ENCODE measurements at places on chromosomes 12 and 14.

DNA sequence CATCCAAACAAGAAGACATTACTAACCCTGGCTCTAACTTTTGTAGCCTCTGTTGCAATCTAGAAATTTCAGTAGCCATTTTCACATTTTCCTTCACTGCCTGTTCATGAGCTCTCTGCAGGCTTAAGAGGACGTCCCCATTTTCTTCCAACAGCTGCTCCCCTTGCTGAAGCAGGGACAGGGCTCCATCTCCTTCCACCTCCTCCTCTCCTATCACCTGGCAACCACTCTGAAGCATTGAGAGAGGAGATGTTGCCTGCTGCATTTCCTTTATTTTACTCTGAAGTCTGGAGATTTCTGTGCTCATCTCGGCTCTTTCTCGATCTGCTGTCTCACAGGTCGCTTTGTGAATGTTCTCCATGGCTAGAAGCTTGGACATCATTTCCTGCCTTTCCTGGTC lies 73.3 kb downstream of the NIN start:
- no peak for DNase-seq

DNA sequence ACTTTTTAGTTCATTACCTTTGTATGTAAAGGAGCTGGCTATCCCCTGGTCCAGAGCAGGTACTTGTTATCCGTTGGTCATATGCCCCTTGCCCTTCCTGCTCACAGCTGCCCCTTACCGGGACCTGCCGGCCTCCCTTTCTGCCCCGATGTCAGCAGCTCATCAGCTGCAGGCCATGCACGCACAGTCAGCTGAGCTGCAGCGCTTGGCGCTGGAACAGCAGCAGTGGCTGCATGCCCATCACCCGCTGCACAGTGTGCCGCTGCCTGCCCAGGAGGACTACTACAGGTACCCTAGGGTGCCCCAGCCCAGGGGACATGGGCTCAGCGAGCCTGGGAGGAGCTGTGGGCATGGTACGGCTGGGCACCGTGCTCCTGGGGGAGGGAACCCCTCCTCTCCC lies 2.3 kb upstream of the RNU7-1 start:
- no peak for DNase-seq

DNA sequence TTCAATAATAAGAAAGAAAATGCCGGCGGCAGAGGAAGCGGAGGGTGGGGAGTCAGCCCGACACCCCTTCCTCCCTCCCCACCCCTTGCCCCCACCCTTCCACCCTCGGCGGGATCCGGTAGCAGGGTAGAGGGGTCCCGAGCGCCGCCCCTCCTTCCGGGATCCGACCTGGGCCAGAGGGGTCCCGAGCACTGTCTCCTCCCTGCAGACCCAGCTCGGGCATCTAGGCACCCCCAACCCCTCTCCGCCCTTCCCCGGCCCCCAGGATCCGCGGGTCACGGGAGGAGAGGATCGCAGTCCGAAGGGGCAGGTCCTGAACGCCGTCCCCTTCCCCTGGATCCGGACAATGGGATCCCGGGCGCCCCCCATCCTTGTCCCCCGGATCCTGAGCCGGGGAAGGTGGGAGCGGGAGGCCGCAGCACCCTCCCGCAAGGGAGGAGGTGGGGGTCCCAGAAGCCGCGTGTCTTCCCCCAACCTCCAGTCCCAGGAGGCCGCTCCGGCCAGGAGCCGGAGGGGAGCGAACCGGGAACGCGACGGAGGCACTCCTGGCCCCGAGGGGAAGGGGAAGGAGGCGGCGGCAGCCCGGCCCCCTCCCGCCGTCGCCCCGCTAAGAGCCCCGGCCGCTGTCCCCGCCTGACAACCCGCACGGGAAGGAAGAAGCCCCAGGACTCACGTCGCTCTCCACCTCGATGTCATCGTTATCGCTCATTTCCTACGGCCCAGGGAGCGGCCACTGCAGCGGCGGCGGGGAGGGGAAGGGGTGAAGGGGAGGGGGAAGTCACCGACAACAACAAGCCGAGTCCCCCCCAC lies 481 bp downstream of the MAX start:
- no peak for DNase-seq

DNA sequence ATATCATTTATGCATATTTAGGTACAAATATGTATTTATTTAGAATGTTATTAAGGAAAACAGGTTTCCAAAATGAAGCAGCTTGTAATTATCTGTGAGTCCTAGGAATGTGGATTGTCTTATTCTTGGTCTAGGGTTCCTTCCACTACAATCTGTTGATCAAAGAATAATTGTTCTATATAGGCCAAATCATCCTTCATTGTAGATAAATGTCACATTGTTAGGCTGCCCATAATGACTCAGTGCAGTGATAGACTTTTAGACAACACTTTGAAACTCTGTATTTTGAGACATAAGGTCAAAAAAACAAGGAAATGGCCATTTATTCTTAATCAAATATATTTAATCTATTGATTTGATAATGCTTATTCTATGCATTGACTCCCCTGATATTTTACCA lies 283.0 kb downstream of the ACSS3 start:
- DNase-seq, result no peak

DNA sequence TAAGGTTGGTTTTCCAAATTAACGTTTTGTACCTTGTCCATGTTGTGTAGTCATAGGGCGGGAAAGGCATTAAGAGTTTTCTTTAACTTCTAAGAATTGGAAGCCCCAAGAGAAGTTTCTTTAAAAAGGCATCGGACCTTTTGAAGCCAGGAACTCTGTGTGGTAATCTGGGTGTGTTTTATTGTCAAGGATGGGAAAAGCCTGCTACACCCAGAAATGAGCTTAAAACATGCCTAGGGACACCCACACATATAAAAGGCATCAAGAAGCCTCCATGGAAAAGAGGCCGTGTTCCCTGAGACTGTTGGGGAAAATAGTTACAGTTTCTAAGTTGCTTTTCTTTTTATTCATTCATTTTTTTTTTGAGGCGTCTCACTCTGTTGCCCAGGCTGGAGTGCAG lies 81.0 kb upstream of the PTHLH start:
- no peak for DNase-seq
